NCI-H1436 treated with DMSO at 0.1 percent for 48 hours (cell line): ENCODE measurements at places on chromosomes 1 and 21.

- DNase-seq, result no peak
Observed at GRCh38 chr1:246549665-246550064, 16.4 kb downstream of the TFB2M start.

DNA sequence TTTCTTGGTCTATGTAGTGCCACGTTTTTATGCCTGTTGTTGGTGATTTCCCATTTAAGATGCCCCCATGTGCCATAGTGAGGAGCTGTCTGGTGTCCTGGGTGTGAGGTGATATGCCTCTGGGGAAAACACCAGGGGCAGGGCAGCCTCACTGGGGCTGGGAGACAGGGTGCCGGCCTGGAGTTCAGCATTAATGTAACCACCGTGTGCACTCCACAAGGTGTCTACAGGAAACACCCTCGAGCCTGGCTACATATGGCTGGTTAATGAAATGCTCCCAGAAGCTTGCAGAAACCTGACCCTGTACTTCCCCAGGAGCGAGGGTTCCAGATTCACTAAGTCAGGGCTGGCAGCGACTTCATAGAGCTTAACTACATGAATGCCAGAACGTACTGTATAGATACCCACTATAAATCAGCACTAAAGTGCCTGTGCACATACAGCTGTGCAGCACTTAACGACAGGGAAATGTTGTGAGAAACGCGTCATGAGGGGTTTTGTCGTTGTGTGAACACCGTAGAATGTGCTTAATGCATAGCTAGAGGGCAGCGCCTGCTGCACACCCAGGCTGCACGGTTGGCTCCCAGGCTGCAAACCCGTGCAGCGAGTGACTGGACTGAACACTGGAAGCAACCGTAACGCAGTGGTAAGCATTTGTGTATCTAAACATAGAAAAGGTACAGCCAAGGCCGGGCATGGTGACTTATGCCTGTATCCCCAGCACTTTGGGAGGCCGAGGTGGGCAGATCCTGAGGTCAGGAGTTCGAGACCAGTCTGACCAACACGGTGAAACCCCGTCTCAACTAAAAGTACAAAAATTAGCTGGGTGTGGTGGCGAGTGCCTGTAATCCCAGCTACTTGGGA lies 10.4 kb downstream of the TFF2 start:
- no peak for DNase-seq

- no peak for DNase-seq
Observed at GRCh38 chr1:207856276-207857023, 54.5 kb downstream of the CD34 start.

DNA sequence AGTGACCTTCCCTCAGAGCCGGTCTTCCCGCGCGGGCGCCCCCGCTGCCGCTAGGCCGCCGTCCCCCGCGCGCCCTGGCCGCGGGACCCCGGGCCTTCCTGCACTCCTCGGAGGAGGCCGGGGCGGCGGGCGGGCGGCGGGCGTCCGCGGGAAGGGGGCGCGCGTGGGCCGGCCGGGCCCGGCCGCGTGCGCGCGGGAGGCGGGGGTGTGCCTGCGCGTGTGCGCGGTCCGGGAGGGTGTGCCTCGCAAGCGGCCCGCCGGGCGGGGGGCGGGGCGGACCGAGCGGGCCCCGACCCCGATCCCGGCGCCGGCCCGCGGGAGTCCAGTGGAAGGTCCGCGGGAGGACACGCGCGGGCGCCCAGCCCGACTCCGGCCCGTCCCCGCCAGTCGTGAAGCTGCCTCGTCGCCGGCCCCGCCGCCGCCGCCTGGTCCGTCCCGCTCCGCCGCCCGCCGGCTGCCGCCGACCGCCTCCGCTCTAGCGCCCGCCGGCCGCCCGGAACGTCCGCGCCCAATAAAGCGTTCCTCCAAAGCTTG lies 438 bp downstream of the MRPS6 start:
- no peak for DNase-seq

GRCh38 chr1:225755671-225756319 lies 21.8 kb upstream of the SRP9 start:
- no peak for DNase-seq

DNA sequence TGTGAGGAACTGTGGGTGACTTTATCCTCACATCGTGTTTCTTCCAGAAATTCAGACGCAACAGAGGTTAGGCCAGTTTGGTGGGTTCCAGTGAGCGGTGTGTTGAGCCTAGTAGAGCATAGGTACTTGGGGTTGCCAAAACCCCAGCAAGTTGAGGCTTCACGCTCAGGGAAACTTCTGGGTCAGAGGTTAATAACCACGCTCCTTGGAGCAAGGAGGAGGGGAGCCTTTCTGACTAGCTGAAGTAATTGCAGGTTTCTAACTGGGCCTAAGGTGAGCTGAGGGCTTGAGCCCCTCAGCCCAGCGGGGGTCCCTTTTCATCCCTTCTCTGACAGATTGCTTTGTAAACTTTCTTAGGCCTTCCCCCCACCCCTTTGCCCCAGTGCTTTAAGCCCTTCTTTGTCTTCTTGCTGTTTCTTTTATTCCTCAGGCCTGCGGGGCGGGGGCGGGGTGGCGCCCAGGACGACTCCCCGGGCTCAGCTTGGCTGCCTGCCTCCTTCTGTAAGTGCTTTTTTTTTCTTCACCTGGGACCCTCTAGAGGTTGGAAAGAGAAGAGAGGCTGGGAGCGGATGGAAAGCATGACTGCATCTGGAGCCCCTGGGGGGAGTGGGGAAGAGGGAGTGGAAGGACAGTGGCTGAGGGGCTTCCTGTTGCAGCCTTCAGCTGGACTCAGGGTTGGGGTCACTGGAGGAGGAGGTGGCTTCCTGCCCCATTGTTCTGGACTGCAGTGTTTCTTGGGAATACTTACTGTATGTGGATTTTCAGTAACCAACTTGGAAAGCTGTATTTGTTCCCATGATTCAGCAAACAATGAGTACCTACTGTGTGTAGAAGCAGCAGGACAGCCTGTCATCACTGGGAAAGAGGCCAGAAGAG lies 1.3 kb upstream of the ZNF436 start:
- no peak for DNase-seq

DNA sequence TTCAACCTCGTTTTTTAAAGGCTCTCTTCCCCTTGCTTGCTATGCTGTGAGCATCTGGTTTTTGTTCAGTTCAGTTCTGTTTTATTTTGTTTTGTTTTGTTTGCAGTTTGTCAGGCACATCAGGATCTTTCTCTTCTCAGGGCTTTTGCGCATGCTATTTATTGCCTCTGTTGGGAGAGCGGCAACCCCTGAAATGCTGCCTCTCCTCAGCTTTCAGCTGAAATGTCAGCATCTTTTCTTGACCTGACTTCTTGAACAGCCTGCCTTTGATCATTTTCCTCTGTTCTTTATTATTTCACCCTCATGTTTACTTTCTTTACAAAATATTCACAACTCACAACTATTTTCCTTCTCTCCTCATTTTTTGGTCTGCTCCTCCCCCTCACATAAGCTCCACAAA lies 50.4 kb upstream of the RC3H1 start:
- DNase-seq, result no peak

- DNase-seq, result no peak
Observed at GRCh38 chr1:52281518-52281917, 84.5 kb downstream of the CC2D1B start.

- DNase-seq, result no peak
Observed at GRCh38 chr1:241637604-241638003, 2.6 kb downstream of the CHML start.

GRCh38 chr1:16719571-16720350 lies 20.6 kb upstream of the RNU1-4 start:
- no peak for DNase-seq

- DNase-seq, result no peak
Observed at GRCh38 chr1:29172415-29172939, 9.2 kb downstream of the SRSF4 start.
